ENCODE measurements at places on chromosomes 11 and 22.

GRCh38 chr11:42253156-42253555 lies 793.7 kb upstream of the LRRC4C start:
- DNase-seq: no peak

DNA sequence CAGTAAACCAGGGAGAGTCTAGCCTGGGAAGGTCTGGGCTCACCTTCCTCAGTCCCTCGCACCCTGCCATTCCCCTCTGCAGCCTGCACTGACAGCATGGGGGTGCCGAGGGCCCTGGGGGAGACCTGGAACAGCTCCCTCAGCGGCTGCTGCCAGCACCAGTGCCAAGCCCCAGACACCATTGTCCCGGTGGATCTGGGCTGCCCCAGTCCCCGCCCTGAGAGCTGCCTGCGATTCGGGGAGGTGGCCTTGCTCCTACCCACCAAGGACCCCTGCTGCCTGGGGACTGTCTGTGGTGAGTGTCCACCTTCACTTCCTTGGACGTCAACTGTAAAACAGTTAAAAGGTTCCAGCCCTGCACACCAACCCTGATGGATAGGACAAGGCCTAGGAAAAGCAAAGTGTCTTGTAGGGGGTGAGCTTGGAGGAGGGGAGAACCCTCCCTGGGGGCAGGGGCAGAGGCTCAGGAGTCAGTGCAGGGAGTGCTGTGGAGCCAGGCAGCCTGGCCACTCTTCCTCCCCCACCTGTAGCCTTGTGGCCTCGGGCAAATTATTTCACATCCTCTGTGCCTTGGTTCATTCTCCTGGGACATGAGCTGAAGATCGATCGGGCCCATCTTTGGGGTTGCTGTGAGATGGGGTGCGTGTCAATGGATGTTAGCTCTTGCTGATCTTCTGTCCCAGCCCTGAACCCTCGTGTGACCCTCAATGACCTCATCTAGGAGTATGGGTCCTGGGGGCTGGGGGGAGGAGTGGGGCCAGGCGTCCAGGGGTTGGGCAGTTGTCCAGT lies 85.2 kb upstream of the MYOD1 start:
- DNase-seq: no peak

GRCh38 chr11:33598426-33599069 lies 102.1 kb downstream of the C11orf91 start:
- peak; percentile 37 for DNase-seq

DNA sequence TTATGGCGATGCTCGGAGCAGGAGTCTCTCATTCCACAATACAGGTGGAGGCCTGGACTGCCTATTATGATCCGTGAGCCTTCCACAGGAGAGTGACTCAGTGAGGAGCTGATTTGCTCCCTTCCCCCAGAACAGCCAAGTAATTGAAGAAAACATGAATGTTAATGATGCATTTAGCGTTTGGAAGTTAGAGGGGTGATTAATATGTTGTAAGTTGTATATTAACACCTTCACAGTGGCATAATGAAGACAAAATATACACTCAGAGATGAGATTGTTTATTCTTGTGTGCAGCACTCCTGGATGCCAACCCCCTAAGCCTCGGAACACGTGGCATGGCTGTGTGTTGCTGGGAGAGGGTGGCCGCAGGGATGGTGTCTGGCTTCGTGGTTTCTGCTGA lies 98.6 kb downstream of the GRIK4 start:
- DNase-seq: no peak

DNA sequence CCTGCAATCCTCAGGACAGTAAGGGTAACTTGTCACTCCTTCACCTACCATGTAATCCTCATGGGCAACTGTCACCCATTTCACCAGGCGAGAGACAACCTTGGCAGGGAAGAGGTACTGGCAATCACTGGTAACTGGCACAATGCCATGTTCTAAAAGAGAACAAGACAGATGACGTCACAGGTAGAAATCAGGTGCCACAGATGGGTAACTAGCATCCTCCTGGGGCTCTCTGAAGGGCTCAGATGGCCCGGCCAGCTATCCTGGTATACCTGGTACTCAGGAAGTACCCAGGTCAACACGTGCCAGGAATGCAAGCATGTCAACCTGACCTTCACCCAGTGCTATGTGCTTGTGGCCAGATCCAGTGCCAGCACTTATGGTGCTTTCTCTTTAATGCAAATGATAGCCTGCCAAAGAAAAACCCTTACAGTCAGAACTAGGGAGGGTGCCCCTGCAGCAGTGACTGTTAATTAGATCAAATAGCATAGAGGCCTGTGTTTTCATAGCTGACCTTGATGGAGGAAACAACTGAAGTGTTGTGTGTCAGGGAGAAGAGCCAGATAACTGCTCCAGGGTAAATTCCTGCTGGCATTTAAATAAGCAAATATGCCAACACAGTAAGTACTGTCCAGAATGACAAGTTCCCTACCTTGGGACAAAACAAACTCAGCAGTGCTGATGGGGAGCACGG lies 36.2 kb downstream of the THOC5 start:
- no peak for DNase-seq

DNA sequence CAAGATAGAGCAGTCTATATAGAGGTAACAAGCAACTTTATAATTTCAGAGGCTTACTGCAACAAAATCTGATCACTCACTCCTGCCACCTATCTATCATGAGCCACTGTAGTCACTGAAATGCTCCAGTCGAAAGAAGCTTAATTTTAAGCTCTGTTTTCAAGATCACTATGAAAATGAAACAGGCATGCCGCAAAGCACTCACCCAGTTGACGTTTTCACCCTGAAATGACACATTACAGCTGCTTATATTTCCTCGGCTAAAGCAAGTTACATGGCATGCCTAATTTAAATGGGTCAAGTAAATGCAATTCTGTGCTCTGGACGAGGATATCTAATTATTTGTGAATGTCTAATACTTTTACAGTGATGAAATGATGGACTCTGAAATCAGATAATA lies 616.3 kb downstream of the FAM181B start:
- DNase-seq: no peak

DNA sequence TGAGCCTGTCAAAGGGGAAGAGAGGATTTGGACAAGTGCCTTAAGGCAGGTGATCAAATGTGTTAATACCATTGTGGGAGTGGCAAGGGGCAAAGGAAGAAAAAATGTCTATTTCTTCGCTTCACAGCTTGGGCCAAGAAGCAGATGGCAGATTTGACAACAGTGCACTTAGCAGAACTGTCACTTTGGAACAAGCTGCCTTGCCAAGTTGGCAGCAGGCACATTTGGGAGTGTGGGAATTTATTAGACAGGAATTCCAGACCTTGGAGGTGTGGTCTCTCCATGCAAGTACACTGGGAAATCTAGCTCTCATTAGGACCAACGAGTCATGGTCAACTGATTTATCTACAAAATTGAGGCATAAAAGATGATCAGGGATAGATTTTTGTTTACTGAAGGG lies 265.1 kb downstream of the NELL1 start:
- no peak for DNase-seq

DNA sequence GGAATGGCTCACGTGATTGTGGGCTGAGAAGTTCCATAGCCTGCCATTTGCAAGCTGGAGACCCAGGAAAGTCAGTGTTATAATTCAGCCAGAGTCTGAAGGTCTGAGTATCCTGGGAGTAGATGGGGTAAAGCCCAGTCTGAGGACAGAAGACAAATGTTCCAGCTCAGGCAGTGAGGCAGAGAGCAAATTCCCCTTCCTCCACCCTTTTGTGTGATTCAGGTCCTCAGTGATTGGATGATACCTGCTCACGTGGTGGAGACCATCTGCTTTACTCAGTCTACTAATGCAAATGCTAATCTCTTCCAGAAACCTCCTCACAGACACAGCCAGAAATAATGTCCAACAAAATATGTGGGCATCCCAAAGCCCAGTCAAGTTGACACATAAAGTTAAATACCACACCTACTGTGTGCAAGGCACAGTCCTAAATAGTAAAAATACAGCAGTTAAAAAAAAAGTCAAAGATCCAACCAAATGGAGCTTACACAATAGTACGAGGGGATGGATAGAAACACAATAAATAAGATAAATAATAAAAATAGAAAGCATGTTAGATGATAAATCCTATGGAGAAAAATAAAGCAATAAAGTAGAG lies 13.2 kb upstream of the APOL6 start:
- DNase-seq: no peak

- no peak for DNase-seq
Measured at GRCh38 chr11:72766152-72766902, 14.1 kb upstream of the ARAP1 start.

GRCh38 chr11:96267496-96268032 lies 75.4 kb downstream of the MAML2 start:
- DNase-seq: no peak

GRCh38 chr11:117230286-117230961 lies 1.4 kb downstream of the PCSK7 start:
- no peak for DNase-seq

DNA sequence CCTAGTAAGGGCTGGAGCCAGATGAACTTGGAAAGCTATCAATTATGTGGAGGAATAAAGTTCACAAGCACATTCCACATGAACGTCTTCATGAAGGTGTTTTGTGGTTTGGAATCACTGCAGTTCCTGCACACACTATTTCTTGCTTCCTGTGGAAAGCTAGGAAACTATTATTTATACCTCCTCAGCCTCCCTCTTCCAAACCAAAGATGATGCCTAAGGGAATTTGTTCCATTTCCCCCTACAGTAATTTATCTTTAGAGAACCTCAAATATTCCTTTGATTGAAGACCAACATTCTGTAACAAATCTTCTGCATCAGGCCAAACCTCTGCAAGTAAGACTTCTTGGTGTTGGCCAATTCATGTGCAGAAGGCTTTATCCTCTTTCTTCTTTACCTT lies 115.8 kb upstream of the ARHGAP20 start:
- no peak for DNase-seq

DNA sequence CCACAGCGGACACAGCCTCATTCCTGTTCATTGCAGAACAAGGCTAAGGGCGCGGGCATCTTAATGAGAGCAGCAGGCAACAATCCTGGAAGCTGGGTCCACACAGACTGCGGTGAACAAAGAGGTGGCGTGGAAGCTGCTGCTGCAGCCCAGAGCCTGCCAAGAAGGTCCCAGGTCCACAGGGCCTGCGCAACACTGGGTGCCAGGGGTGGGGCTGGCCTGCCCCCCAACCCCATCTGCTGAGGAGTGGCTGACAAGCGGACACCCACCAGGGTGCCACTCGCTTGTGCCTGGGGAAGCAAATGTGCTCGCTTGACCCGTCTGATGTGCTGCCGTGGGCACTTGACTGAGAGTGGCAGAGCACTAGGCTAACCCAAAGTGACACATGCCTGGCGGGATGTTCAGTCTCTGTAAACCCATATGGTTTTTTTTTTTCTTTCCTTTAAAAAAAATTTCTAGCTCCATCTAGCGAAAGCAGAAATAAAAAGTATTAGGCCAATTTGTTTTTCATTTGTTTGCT lies 83.2 kb upstream of the PITPNB start:
- DNase-seq: no peak

DNA sequence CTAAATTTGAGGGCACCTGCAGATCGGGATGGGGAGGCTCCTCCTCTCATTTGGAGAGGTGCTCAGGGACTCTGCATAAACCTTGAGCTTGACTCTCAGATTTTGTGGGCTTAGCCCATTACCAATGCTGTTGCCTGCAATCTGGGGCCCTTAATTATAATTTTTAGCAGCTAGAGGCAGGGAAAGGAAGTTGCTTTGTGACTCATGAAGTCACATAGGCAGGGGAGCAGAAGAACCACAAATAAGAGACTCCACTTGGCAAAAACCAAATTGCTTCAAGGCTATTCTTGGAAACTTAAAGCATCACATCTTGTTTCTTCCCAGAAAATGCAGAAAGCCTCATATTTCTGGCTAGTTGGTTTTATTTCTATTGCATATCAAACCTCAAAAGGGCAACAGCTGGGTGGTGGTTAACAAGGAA lies 46.9 kb downstream of the MICAL2 start:
- DNase-seq: no peak

DNA sequence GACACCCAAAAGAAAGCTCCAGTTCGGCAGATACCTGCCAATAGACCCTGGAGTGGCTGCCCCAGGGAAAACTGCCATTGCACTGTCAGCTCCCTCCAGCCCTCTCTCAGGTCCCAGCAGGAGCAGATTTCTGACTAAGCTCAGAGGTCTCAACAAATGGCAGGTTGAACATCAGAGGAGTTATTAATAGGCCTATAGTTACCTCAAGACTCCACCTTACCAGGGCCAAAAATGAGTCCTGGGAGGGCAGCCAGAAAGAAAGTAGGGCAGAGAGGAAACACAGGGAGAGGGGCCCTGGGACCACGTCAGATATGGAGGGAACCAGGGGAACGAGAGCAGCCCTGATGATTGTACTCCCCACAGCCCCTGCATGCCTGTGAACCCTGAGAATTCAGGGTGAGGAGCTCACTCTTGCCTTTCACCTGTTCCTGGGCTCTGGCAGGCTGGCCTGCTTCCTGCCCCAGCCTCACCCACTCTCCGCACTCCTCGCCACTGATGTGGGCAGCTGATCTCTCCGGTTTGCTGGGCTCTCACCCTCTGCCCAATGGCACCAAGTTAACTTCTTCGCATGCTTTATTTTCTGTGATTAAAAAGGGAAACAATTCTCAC lies 4.3 kb upstream of the RGL4 start:
- DNase-seq: no peak

DNA sequence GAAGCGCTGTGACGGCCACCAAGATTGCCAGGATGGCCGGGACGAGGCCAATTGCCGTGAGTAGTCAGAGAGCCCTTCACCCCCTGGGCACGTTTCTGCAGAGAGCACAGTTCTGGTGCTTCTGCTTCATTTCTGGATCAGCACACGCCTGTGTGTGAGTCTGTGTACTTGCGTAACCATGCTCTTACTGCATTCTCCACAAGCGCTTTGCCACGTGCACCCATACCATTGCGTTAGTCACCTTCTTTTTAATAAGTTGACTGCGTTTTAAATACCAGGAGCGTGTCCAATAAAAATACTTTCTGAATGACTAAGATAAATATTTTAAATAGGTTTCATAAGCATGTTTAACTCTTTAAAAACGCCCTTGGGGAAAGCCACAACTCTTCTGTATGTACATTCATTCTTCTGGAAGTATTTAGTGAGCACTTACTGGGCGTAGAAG lies 143.0 kb upstream of the SORL1-AS1 start:
- DNase-seq: no peak

GRCh38 chr11:9692691-9693090 lies 28.8 kb downstream of the SWAP70 start:
- DNase-seq: no peak

DNA sequence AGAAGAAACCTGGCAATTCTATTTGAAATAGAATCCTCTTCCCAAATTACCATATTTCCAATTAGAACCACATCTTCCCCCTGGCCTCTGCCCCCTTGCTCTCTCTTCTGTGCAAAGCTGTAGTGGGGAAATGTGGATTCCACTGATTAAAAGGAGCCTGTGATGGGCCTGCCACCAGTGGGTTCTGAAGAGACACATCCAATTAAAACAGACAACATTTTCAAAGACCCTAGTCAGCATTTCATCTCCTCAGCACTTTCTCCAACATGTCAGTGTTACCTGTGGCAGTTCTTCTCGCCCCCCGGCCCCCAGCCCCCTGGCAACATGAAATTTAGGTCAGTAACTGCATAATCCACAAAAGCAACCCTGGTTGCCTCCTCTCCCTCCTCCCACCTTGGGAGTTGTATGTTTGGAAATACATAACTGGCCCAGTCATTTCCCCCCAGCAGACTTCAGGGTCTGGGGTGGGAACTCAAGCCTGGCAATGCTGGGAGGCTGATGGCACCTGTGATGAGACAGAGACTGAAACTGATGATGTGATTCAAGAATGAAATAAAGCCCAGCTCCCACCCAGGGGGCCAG lies 99.9 kb upstream of the AMOTL1 start:
- no peak for DNase-seq
